ENCODE measurements at places on chromosomes 7 and 10.

DNA sequence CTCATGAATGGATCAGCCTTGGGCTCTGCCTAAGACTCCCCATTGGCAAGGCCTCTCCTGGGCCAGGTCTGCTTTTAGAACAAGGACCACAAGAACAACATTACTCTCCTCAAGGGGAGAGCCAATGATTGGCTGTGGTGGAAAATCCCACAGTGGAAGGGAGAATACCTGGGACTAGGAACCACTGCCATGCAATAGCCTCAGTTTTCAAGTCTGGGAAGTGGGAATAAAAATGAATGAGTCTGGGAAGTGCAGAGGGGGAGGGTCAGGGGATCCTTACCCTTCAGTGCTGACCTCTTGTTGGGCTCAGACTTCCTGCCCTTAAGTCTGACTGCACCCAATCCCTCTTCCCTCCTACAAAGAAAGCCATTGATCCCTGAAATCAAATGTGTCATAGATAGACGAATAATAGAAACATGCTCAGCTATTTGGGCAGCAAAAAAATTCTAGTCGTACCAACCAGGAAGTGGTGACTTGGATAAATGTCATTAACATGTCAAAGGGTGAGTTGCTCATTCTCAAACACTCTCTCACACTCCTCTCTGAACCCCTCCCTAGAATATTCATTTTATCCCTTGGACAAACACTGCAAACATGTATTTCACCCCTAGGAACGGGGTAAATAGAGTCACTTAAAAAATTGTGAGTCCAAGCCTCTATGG, 123.6 kb downstream of the SH3PXD2A start:
- no peak for DNase-seq

DNA sequence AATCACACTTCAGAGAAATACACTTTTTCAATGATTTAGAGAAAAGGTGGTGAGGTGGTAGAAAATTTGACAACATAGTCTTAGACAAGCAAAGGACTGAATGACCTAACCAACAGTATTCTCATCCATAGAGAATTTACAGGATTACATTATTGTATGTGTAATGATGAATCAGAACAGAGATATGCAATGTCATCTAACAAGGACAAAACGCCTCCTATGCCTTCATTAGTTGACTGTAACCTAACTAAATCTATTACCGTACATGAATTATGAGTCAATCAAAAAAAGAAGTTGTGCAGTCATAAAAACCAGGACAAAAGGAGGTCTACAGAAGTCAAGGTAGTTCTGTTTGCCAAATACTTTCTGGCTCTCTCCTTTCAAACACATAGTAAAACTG, 66.5 kb downstream of the RAB11FIP2 start:
- no peak for DNase-seq

GRCh38 chr10:67602268-67602950, 93.6 kb downstream of the CTNNA3 start:
- DNase-seq = no peak

- DNase-seq = no peak
Observed at GRCh38 chr7:42739638-42740037, 172.2 kb downstream of the C7orf25 start.

GRCh38 chr10:44309361-44309760, 75.5 kb downstream of the CXCL12 start:
- no peak for DNase-seq

- no peak for DNase-seq
Observed at GRCh38 chr7:113998934-113999333, 80.1 kb upstream of the PPP1R3A start.

- DNase-seq = no peak
Observed at GRCh38 chr7:18768256-18768655, 272.7 kb downstream of the HDAC9 start.

DNA sequence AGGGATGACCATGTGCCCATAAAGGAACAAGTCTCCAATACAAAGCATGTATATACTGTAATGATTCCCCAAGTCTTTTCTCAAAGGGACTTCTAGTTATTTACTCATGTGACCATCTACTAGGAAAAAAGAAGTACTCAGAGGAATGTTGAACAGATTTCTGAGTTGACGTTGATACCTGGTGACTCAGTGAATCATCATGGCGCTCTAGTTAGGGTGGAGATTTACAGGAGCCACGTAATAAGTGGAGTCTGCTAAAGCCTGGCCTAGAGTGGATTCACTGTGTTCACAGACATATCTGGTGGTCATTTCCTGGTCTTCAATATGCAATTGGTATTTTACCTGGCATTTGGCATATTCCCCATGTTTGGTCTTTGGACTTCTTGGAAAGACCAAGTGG, 302.2 kb upstream of the CACNA2D1 start:
- DNase-seq = no peak

GRCh38 chr7:156969972-156970420, 20.5 kb downstream of the NOM1 start:
- no peak for DNase-seq

GRCh38 chr7:25244254-25245033, 16.2 kb upstream of the NPVF start:
- DNase-seq = no peak

DNA sequence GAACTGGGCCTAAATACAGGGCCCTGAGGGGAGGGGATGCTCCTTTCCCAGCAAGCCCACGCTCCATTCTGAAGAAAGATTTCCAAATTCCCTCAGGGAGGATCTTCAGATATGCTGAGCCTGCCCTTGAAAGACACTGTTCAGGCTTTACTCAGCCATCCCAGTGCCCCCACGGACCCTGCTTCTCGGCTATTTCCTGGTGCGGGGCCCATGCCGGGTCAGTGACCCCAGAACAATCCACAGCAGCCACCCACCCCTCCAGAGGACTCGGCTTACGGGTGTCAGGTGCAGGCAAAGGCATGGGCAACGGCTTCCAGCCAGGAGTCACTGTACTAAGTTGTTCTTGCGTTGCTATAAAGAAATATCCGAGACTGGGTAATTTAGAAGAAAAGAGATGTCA, 137.1 kb downstream of the OAT start:
- DNase-seq = no peak

- DNase-seq = no peak
Observed at GRCh38 chr10:121926671-121927317, 1.0 kb downstream of the ATE1 start.

DNA sequence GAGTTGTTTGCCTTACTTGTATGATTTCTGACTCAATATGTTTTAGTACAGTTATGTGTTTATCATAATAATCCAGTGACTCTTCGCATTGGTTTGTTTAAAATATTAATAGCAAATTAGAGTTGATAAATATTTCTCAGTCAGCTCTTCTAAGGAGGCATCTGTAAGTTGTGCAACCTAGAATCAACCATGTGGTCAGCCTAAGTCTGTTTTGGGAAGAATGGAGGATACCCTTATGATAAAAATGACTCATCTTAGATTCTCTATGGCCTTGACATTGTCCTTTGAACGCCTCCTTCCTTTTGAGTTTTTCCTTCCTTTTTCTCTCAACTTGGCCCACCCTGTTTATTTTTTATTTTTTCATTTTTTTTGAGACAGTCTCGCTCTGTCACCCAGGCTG, 18.8 kb downstream of the DNAJC9 start:
- DNase-seq = no peak

GRCh38 chr7:101066833-101067177, 18.5 kb upstream of the TRIM56 start:
- no peak for DNase-seq

DNA sequence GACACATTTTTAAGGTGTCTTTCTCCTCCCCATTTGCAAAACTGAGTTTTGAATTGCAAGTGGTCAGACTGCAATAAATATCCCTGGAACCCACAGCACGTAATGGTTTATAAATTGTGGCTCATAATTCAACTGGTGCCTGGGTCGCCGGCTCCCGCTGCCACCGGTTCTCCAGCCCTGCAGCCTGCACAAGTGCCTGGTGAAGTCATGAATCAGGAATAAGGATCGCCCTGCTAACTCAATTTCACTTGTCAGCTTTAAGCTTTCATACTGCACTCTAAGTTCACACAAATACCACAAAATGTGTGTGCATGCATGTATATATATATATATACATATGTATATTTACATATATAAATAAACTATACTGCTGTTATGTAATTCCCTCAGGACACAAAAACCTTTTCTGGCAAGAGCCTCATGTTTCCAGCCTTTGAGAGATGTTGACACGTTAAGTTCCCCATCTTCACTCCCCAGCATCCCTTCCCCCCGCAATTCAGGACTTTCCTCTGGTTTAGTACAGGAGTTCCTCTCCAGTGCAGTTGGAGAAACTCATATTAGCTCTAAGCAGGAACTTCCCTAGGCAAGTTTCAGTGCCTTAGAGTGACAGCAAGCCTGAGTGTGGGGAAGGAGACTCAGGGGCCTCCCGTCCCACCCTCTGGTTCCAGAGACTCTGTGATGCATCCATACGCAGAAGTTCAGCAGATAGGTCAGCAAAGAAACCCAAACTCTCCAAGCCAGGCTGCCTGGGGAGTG, 129.2 kb upstream of the UNC5B start:
- DNase-seq = no peak

GRCh38 chr10:86523348-86523747, 1.8 kb upstream of the WAPL start:
- no peak for DNase-seq

- no peak for DNase-seq
Observed at GRCh38 chr10:615583-616152, 73.8 kb downstream of the DIP2C start.

DNA sequence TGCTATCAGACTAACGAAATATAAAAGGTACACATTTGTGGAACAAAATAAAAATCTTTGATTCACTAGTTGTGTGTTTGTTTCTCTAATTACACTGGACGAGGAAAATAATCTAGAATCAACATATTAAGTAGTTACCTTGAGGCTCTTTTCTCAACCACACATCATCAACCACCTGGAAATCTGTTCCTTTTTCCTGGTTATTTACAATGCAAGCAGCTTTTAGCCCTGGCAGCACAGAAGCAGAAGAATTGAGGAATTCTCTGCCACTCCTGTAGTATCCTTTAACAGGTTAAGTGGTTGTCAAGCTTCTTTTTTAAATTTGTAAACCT, 23.7 kb downstream of the NUP42 start:
- DNase-seq = no peak

DNA sequence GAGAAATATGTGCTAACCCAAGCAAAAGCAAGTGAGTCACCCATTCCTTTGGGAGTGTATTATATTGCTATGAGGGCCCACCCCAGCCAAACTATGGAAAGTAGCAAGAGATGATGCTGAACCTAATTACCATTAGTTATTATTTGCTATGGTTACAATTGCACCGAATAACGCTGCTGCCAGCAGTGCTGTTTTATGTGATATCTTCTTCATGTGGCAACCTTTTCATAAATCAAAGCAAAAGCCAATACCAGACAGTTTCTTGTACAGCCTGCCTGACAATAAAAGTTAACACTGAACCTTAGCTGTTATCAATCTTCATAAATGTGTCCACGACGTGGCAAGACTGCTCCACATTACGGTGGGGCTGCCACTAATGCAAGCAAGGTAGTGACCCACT, 241.7 kb upstream of the PLXNA4 start:
- no peak for DNase-seq

- no peak for DNase-seq
Observed at GRCh38 chr7:36925207-36925606, 200.9 kb upstream of the AOAH start.

DNA sequence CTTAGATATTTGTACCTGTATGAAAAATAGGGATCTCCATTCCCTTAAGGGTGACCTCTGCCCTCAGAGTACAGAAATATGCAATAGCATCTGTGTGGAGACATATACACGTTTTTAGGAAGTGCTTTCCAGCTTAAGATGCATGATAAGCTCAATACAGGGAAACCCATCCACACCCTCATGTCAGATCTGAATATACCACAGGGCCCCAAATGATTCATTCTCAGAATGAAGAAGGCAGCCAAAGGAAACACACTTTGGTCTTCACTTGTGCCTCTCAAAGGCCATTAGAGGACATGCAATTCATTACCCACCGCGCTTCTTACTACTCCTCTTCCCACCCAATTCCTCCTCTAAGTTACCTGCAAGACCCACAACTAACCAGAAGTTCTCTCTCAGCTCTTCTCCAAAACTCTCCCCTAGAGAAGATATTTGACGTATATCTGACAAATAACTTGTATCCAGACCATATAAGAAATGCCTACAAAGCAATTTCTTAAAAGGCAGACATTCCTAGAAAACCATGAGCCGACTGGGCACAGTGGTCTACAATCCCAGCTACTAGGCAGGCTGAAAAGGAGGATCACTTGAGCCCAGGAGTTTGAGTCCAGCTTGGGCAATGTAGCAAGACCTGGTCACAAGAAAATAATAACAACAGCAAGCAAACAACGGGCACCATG, 103.0 kb downstream of the OAT start:
- DNase-seq = no peak

GRCh38 chr10:123103944-123104343, 31.8 kb upstream of the HMX3 start:
- no peak for DNase-seq

DNA sequence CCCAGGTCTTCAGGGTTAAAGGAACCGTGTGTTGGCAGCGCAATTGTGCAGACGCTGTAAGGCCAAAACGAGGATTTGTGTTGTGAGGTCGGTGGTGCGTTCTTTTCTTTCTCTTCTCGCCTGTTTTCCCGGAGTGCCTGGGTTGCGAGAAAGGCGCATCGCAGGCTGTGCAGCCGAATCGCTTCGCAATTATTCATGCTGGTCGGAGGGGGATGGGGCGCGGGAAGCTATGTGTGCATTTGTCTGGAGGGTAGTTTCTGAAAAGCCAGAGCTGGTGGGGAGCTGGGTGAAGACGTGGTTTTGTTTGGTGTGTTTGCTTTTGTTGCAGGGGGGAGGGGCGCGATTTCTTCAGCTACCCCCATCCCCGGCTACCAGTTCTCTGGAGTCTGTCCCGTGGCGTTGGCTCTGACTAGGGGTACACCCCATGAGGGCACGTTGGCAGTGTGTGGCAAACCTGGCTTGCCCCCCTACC, 2.1 kb downstream of the MXI1 start:
- no peak for DNase-seq

- DNase-seq = no peak
Observed at GRCh38 chr10:6044751-6045313, 17.3 kb downstream of the IL2RA start.

DNA sequence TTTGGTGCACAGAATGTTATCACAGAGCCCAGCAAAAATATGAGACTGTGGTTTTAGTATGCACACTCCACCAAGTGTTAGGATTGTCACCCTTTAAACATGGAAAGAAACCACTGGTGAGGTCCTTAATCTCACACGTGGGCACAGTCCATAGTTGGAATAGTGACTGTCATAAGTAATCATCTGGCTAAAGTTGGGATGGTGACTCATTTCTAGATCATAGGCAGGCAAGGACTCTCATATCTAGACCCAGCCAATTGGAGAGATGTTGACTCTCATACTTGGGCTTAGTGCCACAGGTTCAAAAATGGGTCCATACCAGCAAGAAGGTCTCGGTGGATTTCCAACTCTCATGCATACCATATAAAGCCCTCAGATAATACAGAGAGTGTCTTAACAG, 39.6 kb upstream of the ZNF680 start:
- DNase-seq = no peak

Data from stimulated activated CD4-positive, alpha-beta T cell treated with anti-CD3 and anti-CD28 coated beads, Interleukin-12 subunit alpha, Interleukin-12 subunit beta, amount 100 ng/mL, for 24 hours (primary cell).